Neuronal stem cell (in vitro differentiated cells): ENCODE measurements at places on chromosomes 4 and X.

- DNase-seq = no peak
These were observed 41.9 kb downstream of the AFAP1 start for GRCh38 chr4:7897811-7898210.

DNA sequence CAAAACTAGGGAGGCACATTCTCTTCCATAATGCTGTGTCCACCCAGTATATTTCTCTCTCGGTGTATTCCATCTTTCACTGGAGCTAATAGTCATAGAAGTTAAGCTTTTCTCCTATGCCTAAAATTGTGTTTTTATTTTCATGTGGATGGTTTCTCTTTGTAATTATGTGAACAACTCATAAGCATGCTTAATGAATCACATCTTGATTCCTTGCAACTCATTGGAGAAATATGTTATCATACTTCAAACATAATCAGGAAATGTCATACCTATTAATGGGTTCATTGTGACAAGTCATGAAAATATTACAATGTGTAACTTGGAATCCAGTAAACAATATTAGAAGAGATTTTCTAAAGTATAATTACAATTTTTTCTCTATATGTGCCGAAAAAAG, 186.3 kb downstream of the SLC7A11 start:
- DNase-seq = no peak

DNA sequence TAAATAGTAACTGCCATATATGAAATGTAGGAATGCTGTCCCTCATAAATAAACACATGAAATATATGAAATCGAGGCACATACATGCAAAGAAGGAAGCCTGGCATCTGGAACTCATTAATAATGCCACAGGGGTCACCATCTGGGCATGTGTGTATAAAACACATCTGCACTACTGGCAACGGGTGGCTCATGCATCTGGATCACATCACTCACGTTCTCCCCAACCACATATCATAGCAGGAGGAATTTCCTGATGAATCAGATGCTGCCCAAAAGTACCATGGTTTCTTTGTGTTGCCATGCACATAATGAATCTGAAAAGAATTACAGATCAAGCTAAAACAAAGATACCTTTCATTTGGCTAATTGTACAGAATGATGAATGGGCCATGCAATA, 28.6 kb downstream of the RNF175 start:
- DNase-seq = no peak

- no peak for DNase-seq
These were observed 4.3 kb downstream of the SEPSECS start for GRCh38 chr4:25155947-25156346.

DNA sequence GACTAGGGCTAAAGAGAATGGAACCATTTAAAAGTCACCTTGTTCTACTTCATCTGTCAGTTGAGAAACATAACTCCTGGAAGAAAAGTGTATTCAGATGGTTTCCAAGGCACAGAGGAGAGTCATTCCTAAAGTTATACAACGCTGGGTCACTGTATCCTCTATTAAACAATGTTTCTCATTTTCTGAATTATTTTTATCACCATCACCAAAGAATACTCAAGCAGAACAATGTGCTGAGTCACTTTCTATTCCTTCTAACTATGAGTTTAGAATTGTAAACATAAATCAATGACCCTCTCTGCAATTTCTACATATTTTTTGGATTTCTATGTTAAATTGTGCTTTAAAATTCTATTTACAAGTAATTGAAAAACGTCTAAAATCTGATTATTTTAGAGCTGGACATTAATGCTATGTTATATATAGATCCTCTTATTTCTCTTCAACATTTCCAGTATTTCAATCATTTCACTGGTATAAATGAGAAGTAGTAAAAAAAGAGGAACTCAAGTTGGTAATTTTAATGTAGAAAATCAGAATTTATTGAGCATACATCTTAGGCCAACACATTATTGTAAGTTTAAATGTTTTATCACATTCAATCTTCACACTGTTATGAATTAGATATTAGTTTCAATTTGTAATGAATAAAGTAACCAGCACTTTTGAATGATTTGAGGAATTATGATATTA, 7.5 kb downstream of the DTHD1 start:
- DNase-seq = no peak

DNA sequence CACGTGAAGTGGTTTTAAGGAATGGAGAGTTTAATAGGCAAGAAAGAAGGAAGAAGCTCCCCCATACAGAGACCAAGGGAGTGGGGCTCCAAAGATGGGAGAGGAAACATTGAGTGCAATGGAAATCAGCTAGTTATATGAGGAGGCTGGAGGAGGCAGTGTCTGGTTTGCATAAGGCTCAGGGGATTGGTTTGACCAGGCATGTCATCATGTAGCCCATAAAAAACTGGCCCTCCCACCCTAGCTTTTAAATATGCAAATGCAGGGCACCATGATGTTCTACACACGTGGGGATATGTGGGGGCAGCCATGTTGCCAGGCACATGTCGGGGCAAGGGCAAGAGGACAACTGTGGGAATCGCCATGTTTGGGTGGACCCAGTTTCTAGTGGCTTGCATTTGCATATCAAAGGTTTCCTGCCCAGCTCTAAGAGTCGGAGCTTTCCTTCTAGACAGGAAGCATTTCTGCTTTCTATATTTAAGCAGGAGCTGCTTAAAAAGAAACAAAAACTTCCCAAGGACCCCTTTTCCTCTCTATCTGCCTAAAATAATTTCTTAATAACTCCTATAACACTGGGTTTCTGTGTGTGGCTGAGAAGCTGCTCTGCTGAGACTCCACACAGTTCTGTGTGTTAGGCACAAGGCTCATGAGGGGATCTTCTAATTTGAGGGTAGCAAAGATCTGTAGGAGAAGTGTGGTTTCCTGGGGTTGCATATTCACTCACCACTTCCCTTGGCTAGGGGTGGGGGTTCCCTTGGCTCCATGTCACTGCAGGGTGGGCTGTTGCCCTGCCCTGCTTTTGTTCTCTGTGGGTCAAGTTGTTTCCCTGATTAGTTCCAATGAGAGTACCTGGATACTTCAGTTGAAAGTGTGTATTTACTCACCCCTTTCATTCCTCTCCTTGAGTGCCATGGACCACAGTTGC, 113.5 kb downstream of the VSIG4 start:
- no peak for DNase-seq

GRCh38 chr4:139299536-139299935, 1.8 kb upstream of the NAA15 start:
- no peak for DNase-seq

GRCh38 chrX:47112316-47112954, 32.1 kb downstream of the NDUFB11 start:
- DNase-seq = no peak

DNA sequence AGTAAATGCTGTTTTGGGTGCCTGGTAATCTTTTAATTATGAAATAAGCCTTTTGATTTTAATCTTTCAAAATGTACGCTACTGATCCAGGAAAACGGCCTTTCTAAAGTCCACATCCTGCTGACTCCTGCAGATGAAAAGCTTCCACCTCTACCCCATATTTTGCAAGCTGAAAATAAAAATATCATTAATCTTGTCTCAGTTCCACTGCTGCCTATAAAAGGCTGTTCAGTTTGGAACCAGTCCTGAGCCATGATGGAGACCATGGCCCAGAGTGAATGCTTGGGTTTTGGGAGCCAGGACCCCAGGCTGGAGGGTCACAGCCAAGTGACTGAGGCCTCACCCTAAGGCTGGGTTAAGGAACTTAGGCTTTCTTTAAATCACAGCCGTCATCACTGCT, 110.8 kb downstream of the AFF1 start:
- no peak for DNase-seq

GRCh38 chrX:113124693-113125092, 284.1 kb upstream of the AMOT start:
- DNase-seq = no peak

GRCh38 chrX:150269605-150270254, 93.4 kb upstream of the MAMLD1 start:
- DNase-seq = no peak

DNA sequence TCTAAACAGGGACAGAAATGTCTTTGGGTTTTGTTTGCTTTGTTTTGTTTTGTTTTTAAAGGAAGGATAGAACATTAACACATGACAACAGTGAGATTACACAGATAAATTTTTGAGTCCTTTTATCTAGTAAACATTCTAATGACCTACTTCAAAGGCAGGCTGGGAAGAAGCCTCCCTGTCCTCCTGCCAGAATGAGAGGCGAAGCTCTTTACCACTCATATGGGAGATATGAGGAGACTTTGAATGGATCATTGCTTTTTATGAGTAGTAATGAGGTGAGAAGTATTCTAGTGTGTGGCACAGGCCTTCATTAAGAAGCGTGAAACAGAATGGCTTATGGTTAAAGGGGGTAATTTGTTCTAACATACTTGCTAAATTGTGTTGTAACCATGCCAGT, 172.0 kb downstream of the FBXO8 start:
- DNase-seq = no peak

- no peak for DNase-seq
These were observed 10.0 kb upstream of the CDKL5 start for GRCh38 chrX:18415386-18415785.

GRCh38 chr4:146255874-146256273, 41.5 kb downstream of the REELD1 start:
- DNase-seq = no peak

- no peak for DNase-seq
These were observed 14.2 kb upstream of the PABPC4L start for GRCh38 chr4:134215620-134216344.

DNA sequence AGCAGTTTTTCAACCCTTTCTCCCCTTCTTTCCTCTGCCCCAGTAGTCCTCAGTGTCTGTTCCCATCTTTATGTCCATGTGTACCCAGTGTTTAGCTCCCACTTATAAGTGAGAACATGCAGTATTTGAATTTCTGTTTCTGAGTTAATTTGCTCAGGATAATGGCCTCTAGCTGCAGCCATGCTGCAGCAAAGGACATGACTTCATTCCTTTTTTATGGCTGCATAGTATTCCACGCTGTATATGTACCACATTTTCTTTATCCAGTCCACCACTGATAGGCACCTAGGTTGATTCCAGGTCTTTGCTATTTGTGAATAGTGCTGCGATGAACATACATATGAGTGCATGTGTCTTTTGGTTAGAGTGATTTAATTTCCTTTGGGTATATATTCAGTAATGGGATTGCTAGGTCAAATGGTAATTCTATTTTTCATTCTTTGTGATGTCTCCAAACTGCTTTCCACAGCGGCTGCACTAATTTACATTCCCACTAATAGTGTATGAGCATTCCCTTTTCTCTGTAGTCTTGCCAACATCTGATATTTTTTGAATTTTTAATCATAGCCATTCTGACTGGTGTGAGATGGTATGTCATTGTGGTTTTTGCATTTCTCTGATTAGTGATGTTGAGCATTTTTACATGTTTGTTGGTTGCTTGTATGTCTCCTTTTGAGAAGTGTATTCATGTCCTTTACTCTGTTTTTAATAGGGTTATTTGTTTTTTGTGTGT, 54.6 kb upstream of the ANK2 start:
- no peak for DNase-seq

- peak; percentile 49 for DNase-seq
These were observed 1000.7 kb downstream of the STIM2 start for GRCh38 chr4:27861381-27861787.

- peak; percentile 20 for DNase-seq
These were observed 3.1 kb upstream of the OCIAD2 start for GRCh38 chr4:48909697-48910096.

- DNase-seq = no peak
These were observed 181.0 kb downstream of the PALLD start for GRCh38 chr4:168677879-168678278.

DNA sequence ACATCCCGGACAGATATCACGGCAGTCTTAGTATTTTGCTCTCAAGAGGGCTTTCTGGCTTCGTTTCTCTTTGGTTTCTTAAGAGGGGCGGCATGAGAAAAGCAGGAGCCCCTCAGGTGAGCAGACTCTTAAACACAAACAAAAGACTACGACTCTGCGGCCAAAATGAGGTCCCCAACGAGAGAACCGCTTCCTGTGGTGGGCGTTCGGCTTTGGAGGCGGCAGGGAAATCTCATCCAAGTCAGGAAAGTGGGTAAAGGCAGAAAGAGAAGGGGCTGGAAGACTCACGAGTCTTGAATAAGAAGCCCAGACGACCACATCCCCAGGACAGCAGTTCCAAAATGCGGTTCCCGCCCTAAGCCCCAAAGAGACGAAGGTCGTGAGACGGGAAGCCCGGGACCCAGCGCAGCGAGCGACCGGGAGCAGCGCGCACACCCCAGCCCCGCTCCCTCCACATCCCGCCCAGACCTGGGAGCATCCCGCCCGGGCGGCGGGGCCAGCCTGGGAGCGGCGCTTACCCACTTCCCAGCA, 409 bp downstream of the UGDH start:
- DNase-seq = peak; percentile 12

- DNase-seq = no peak
These were observed 620.8 kb upstream of the NR3C2 start for GRCh38 chr4:149062997-149063396.

DNA sequence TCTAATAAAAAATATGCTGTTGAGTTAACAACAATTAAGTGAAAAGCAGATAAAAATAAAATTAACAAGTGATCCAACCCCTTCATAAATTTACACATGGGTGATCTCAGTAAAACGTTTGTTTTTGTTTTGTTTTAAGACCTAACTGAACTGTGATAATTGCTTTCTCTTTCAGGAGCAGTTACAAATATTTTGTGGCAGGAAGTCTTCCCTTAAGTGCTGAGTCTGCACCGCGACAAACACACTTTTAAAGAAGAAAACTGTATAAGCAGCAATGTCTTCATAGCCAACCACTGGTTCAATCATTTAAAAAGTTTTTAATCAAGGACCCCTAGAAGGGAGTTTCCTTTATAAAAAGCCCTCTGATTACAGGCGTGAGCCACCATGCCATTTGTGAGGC, 53.7 kb upstream of the NFKB1 start:
- no peak for DNase-seq

GRCh38 chr4:153440475-153440874, 25.7 kb upstream of the TMEM131L start:
- no peak for DNase-seq

DNA sequence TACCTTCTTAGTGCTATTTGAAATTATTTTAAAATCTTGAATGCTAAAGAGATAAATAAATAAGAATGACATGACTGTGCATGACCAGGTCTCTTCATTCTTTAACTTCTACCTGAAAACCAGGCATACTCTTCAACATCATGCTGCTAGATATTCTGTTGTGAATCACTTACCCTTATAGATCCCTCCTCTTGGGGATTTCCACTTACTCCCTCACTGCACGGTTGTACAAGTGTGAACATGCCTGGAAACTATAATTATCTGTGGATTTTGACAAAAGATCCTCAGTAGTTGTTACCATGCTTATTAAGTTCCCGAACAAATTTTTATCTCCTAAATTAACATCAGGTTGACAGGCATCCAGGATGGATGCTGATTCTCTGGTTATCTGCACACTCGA, 54.3 kb downstream of the ADGRL3 start:
- DNase-seq = no peak

- DNase-seq = no peak
These were observed 3.0 kb downstream of the STOX2 start for GRCh38 chr4:183907871-183908683.

DNA sequence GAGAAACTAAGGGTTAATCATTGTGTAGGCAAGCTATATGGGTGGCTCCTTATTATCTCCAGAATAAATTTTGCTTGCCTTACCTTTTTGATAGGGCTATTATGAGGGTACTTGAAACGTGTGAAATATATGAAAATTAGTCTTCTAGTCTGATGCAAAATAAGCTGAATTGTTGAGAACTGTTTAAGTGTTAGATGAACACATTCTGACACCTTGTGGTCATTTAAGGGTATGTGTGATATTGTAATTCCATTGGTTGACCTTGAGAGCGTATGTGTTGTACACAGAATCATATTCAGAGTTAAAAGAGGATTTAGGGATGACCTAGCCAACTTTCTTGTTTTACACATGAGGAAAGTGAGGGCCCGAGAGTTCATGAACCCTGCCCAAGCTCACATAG, 44.6 kb upstream of the LINC00632 start:
- no peak for DNase-seq

- peak; percentile 30 for DNase-seq
These were observed at the start of gene CLCN4 for GRCh38 chrX:10156199-10157031. Gene CLCN4, plus strand, starts transcription at chrX:10156975. Its CDS starts 28,058 bp downstream, at chrX:10185033.
